ENCODE measurements at places on chromosomes 3 and 15.

DNA sequence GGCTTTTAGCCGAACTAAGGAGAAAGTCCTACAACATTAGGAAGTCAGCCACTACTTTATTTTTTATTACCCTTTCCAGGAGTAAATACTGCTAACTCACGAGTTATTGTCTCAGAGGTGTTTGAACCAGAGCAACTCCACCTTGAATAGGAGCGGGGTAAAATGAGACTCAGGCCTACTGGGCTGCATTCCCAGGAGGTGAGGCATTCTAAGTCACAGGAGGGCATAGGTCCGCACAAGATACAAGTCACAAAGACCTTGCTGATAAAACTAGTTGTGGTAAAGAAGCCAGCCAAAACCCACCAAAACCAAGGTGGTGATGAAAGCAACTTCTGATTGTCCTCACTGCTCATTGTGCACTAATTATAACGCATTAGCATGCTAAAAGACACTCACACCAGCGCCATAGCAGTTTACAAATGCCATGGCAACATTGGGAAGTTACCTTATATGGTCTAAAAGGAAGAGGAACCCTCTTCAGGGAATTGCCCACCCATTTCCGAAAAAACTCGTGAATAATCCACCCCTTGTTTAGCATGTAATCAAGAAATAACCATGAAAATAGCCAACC, 555.9 kb downstream of the IGSF11 start:
- DNase-seq, result no peak

- DNase-seq, result peak; percentile 36
These were observed 16.6 kb upstream of the LRRK1 start for GRCh38 chr15:100902436-100903167.

DNA sequence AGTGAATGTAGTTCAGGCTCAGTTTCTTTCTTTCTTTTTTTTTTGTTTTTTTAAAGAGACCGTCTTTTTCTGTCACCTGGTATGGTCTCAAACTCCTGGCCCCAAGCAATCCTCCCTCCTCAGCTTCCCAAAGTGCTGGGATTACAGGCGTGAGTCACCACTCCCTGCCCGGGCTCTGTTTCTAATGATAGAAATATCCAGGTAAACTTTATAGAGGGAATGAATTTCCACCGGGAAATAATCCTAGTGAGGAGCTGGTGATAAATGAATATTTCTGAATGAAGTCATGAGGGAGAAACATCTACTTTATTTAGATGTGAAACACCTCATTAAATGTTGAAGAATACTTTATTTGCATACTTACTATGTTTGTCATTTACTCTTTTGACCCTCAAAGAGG, 7.2 kb downstream of the RNF13 start:
- DNase-seq, result no peak

GRCh38 chr3:11305509-11305908, 33.3 kb downstream of the ATG7 start:
- no peak for DNase-seq

DNA sequence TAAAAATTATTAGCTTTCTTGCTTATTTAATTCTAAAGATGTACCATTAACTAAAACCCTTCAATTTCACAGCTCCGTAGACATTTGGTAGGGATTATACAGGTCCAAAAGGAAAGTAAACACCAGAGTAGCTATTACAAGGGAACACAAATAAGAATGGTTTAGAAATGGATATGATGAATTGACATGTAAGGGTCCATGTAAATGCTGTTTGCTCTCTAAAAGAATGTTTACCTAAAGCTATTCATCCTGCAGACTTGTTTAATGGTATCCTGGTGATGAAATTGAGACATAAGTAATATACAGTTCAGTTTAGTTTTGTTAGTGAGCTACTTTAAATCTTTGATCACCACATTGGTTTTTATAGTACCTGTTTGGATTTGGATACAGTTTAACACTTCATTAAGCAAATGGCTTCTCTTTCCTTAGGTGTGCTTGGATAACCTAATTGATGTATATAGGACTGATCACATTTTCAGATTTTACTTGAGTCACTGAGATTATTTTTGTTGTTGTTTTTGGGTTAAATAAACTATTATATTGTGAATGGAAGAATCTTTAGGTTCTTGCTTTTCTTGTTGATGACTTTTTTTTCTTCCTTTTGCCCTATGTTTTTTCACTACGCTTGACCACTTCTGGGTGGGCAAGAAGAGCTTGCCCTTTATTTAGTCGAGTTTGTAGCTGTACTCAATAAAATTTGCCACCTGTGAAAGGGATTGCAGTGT, 115.4 kb downstream of the TCF12 start:
- no peak for DNase-seq

GRCh38 chr15:51137024-51137423, 42.3 kb upstream of the TNFAIP8L3 start:
- no peak for DNase-seq
